ENCODE measurements at places on chromosomes 12 and 14. TPM values are rescaled to one million over a fixed set of nuclear protein-coding genes. Genes with fewer than 3 reads are reported as not detected.

SIX6 gene
- polyA plus RNA-seq: not detected

CACNA1C gene
- 10.2 TPM for polyA plus RNA-seq

TSPAN8 gene
- 31.1 TPM for polyA plus RNA-seq

KRT73 gene
- polyA plus RNA-seq: not detected

DNAL1 gene
- 32.7 TPM for polyA plus RNA-seq

LRRIQ1 gene
- polyA plus RNA-seq: 57.9 TPM

AICDA gene
- 0.34 TPM for polyA plus RNA-seq

MIP gene
- 0.13 TPM for polyA plus RNA-seq

WNT1 gene
- not detected for polyA plus RNA-seq

FSCB gene
- not detected for polyA plus RNA-seq

POTEM gene
- not detected for polyA plus RNA-seq

PRH2 gene
- 0.45 TPM for polyA plus RNA-seq

PLEKHG3 gene
- 94.0 TPM for polyA plus RNA-seq

REP15 gene
- 2.8 TPM for polyA plus RNA-seq

WASHC3 gene
- polyA plus RNA-seq: 51.3 TPM

SLC15A4 gene
- polyA plus RNA-seq: 31.8 TPM

CHFR gene
- 22.9 TPM for polyA plus RNA-seq

KRT74 gene
- polyA plus RNA-seq: not detected

TMEM119 gene
- polyA plus RNA-seq: 20.5 TPM

FLVCR2 gene
- polyA plus RNA-seq: 6.7 TPM

LRP6 gene
- polyA plus RNA-seq: 65.8 TPM

CLMN gene
- polyA plus RNA-seq: 26.4 TPM
